Non-pigmented ciliary epithelial cell (primary cell): ENCODE measurements at places on chromosomes 2 and 18.

DNA sequence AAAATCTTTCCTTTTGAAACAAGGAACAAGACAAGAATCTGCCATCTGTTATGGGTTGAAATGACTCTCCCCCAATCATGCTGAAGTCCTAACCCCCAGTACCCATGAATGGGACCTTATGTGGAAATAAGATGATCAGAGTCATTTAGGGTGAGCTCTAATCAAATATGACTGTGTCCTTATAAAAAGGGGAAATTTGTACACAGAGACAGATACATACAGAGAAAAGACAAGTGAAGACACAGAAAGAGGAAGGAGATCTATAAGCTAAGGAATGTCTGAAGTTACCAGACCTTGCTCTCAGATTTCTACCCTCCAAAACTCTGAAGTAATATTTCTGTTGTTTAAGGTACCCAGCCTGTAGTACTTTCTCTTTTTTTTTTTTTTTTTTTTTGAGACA is 15.7 kb downstream of the TGFBRAP1 start:
- no peak for DNase-seq

GRCh38 chr2:210147614-210148013 is 23.6 kb downstream of the KANSL1L start:
- no peak for DNase-seq

GRCh38 chr18:63192126-63192884 is 127.3 kb downstream of the BCL2 start:
- DNase-seq, result no peak

DNA sequence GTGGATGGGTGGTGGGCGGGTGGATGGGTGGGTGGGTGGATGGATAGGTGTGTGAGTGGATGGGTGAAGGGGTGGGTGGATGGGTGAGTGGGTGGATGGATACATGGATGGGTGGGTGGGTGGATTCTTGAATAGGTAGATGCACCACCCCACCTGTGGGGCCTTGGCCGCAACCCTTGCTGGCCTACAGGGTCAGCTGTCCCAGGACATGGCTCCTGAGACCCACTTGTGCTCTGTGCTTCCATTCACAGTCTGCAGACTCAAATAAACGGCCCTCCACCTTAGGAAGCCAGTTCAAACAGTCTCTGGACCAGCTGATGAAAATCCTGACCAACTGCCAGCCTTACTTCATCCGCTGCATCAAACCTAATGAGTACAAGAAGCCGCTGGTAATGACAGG is 54.4 kb downstream of the MYO7B start:
- no peak for DNase-seq

GRCh38 chr2:162390801-162391200 is 46.9 kb downstream of the GCA start:
- DNase-seq, result no peak

GRCh38 chr18:49011291-49011746 is 60.6 kb upstream of the SMAD7 start:
- DNase-seq, result no peak

DNA sequence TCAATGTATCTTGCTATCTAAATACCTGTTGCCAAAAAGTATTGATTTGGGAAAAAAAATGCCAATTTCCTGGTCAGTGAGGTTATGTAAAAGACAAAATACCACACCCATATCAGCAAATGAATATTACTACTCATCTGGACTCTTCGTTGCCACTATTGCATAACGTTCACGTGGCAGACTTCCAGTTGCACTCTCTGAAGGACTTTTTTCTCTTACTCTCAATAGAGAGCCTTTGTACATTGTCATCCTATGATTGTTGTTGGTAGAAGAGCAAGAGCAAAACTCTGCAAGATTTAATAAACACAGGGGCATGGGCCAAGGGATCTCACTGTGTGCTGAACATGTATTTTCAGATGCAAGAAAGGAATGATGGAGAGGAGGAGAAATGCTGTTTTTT is 689.8 kb downstream of the MBD2 start:
- no peak for DNase-seq

GRCh38 chr2:204824751-204825453 is 279.6 kb downstream of the PARD3B start:
- DNase-seq, result no peak

DNA sequence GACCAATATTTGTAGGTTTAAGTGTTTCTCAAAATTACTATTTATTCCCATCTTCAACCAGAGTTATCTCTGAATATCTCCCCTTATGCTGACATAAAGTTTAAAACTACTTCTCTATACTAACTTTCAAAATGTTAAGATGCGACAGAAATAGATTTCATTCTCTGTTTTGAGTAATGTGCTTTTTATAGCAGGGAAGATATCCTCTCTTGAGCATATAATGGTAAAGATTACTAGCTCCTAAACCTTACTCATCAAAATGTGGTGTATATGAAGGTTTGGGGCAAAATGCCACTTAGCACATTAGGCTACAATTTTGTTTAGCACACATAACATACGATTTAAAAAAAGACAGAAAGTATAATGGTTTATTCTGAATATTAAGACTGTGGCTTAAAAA is 54.4 kb downstream of the CWC22 start:
- DNase-seq, result no peak

- no peak for DNase-seq
Observed at GRCh38 chr2:205473791-205474190, 208.5 kb upstream of the NRP2 start.

DNA sequence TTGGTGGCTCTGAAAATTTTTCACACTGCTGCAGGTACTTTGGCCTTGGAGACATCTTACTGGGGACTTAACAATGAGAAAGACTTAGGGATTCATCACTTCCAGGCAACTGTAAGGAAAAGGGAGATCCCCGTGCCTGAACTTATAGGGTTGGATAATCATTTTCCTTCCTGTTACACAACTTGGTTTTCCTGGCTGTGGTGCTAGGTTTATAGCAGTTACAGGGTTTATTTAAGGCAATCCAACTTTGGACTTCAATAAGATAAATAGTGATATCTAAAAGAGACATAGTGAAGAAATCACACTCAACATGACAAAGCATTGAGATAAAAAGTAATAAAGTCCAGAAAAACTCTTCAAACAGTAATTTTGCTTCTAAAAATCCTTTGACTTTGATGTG is 70.2 kb upstream of the RAPH1 start:
- DNase-seq, result no peak

DNA sequence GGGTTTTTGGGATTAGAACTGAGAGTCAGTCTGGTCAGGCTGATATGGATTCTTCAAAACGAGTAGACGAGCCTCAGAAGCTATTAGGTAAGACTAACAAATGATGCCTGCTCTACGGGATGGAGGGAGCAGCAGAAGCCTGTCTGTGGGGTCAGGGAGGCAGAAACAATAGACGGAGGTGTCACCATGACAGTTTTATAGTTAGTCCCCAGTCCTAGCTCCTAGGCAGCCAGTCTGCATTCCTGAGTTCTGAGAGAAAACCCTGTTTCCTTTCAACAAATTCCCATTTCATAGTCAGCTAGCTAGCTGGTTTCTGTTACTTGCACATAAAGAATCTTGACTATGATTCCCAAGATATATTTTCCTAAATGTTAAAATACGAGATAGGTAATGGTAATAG is 542.1 kb downstream of the PID1 start:
- peak; percentile 9 for DNase-seq

DNA sequence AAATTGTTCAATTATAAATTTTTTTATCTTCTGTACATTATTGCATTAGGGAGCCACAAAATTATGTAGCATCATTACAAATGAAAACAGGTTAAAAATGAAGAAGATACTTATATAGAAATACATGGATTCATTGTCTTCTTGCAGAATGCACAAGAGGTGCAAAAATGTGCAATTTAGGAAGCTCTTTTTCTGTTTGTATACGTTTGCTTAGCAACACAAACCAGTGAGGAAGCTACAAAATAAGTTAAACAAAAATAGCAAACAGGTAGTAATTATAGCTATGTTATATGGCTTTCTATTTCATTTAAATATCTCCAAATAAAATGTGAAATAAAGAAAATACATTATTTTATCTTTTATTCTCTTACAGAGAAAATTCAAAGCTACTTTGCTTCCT is 177.6 kb upstream of the SESTD1 start:
- no peak for DNase-seq

- no peak for DNase-seq
Observed at GRCh38 chr2:44546459-44547127, 184.8 kb downstream of the CAMKMT start.

- DNase-seq, result no peak
Observed at GRCh38 chr18:10461989-10462388, 7.6 kb downstream of the APCDD1 start.

DNA sequence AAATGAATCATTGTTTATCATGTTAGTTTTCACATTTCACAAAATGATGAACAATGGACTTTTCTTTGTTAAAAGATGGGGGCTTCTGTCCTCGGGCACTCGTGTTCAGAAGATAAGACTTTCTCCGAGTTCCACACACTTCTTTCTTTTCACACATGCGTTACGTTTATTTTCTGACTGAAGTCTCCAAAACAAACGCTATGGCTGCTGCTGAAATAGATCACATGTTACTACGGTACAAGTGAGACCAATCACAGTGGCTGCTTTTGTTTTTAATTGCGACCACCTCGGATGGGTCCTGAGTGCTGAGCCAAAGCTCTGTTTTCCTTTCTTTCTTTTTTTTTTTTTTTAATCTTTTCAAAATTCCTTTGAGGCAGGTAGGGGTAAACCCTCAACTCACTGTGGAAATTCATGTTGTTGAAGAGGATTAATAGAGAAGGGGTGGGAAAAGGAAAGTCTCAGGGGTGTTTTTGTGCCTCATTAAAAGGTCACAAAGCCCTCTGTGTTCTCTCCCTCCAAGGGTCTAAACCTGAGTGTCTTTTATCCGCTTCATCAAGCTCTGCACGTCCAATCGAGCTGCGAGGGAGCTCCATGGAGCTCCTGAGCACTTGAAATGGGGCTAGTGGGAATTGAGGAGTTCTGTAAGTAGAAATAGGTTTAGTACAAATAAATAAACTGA is 48.2 kb downstream of the ARL4C start:
- DNase-seq, result no peak

GRCh38 chr2:217099561-217099960 is 239.7 kb upstream of the TNP1 start:
- no peak for DNase-seq

DNA sequence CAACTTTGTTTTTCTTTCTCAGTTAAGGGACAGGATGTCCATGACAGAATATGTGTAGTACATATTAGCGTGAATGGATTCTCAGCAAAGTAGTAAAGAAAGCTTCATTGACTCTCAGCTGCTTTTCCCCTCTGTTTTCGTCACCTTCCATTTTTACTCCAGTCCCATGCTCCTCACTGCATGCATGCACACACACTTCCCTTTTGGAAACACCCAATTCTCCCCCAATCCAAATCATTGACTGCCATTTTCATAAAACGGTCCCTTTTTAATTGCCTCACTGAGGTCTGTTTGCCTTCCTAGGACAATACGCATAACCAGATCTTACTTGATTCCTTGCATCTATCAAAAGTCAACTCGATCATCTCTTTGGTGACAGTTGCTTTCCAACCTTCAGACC is 287.5 kb upstream of the PARD3B start:
- no peak for DNase-seq

- no peak for DNase-seq
Observed at GRCh38 chr2:42118754-42119569, 50.2 kb upstream of the EML4 start.

- peak; percentile 5 for DNase-seq
Observed at GRCh38 chr18:75276818-75277609, 66.4 kb downstream of the TSHZ1 start.

- DNase-seq, result no peak
Observed at GRCh38 chr2:207883002-207883780, 113.5 kb upstream of the FZD5 start.

GRCh38 chr2:174059178-174059883 is 94.2 kb upstream of the SP3 start:
- DNase-seq, result peak; percentile 44

- no peak for DNase-seq
Observed at GRCh38 chr2:233714121-233714520, 1.4 kb downstream of the UGT1A5 start.

GRCh38 chr2:86487062-86487461 is 45.9 kb downstream of the KDM3A start:
- no peak for DNase-seq

GRCh38 chr2:126686841-126687485 is 31.0 kb downstream of the GYPC start:
- DNase-seq, result no peak

DNA sequence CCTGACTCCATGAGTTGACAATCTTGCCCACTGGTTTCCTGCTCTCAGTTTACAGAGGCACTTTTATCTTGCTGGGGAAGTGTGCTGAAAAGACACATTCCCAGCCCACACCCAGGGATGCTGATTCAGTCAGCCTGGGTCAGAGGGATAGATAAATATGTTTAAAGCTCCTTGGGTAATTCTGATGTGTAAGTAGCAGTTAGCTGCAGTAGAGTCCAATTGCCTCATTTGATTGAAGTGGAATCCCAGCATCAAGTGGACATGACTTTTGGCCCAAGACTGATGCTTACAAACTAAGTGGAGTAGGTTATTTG is 29.4 kb downstream of the PSD4 start:
- no peak for DNase-seq

DNA sequence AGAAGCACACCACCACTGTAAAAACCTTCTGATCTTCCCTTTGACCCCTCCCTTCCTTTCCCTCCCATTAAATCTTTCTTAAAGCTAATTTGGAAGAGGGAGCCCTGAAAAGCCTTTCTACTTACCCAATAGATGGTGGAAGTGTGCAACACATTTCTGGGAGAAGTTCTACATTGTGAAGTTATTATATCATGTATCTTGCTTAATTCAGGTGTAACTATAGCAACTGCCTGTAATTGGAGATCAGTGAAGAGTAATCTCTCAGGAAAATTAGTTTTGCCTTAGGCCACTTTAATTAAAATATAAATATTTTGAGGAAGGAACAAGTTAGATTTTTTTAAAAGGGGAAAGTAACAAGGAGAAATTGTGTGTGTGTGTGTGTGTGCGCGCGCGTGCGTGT is 266.0 kb downstream of the SH3BP4 start:
- no peak for DNase-seq

DNA sequence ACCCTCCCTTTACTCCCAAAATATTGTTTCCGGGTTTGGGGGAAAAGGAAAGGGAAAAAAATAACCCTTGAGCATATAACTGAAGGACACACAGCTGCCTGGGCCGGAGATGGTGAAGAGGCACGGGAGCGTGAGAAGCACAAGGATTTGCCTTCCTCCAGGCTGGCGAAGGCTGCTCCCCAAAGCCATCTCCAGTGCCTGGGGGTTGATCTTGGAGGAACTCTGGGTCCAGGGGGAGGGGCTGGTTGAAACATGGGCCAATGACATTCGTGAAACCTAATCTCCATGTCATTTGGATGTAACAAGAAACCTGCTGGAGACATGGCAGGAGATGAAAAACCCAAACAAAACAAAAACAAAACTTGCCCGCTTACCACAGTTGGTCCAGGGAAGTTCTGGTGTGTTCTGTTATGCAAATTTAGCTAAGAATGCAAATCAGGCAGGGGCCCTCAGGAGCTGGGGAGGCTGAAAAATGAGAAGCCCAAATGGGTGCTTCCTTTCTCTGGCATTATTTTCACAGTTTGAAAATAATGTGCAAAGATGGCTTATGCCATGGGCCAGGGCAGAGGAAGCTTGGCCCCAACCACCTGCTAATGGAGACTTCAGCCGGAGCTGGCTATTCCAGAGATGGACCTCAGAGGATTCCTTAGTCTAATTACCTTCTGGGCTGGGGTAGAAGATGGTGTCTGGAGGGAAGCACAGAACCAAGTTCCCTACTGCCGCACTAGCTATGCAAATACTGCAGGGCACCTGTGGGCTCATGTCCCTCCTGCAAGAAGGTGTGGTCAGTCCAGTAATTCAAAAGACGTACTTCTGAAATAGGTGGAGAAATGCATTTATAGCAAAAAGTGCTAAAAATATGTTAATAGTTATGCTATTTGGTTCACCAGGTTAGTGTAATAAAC is 180.9 kb downstream of the BCL2 start:
- DNase-seq, result no peak
